ENCODE measurements at places on chromosomes 5 and 9.

GRCh38 chr5:35003018-35003957, 44.5 kb downstream of the AGXT2 start:
- peak; percentile 33 for DNase-seq

GRCh38 chr5:124404796-124405195, 341.6 kb downstream of the ZNF608 start:
- DNase-seq, result no peak

DNA sequence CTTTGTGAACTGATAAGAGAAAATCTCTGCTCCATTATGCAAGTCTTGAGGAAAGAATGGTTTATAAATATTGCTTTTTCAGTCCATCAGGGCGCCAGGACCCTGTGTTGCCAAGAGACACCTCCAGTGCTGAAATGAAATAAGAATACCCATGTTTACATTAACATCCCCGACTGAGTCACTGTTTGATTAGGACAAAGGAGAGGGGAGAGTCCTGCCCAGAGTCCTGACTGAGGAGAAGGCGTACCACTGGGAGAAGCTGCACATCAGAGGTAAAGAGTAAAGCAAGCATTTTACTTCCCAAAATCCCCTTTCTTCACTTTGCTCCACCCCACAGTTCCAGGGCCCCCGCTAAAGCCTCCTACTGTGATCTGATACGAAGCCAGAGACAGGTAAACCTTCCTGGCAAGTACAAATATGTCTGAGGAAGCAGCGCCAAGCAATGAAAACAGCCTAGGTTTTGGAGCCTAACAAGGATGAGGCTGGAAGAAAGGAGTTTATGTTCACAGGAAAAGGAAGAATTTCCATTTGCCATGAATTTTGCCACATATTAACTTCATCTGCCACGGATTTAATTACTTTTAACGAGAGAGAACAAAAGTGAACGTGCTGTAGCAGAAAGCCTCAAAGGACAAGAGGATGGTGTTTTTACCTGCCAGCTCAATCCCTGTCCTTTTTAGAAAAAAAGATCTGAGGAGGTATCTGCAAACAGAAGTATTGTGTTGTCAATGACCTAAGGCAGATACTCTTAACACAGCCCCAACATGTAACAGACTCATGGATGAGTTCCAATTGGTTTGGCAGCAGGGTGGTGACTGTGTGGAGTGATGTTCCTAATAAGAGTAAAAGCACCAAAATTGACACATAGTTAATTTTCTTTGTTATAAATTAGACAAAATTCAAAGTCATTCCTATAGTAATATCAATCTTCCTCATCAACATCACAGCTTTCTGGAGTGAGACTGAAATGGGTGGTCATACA, 209.4 kb upstream of the TLE4 start:
- no peak for DNase-seq

DNA sequence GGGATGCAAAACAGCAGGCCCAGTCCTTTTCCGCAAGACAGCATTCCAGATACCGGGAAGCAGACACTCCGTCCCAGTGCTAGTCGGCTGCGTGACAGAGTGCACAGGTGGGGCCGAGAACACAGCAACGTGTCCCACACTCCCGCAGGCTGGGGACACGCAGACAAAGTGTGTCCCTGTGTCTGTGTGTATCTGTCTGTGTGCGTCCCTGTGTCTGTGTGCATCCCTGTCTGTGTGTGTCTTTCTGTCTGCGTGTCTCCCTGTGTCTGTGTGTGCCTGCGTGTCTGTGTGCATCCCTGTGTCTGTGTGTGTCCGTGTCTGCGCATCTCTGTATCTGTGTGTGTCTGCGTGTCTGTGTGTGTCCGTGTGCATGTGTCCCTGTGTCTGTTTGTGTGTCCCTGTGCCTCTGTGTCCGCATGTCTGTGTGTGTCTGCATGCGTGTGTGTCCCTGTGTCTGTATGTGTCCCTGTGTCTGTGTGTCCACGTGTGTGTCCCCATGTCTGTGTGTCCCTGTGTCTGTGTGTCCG, 137.0 kb downstream of the MRPL36 start:
- no peak for DNase-seq

DNA sequence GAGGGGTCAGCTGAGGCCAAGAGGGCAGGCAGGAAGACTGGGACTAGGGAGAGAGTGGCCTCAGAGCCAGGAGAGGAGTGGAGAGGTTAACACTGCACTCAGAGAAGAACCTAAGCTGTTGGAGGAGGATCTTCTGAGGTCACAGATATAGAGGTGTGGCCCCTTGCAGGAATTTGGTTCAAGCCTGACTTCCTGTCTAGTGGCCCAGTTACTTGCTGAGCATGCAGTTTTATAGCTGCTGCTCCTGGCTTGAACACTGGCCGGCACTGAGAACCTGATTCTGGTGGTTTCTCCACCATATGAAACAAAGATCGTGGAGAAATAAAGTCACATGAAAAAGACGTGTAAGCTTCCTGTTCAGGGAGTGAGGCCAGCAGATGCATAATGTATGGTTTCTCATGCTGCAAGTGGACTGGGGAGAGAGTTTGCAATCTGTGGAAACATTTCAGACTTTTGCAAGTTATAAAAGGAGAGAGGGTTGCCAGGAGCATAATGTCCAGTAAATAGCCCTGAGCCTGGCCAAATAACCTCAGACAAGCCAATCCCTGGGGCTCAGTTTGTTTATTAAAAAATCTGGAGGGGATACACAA, 82.6 kb downstream of the GALNT10 start:
- DNase-seq, result peak; percentile 22

- peak; percentile 26 for DNase-seq
Measured at GRCh38 chr5:1448511-1449011, 3.3 kb upstream of the SLC6A3 start.

DNA sequence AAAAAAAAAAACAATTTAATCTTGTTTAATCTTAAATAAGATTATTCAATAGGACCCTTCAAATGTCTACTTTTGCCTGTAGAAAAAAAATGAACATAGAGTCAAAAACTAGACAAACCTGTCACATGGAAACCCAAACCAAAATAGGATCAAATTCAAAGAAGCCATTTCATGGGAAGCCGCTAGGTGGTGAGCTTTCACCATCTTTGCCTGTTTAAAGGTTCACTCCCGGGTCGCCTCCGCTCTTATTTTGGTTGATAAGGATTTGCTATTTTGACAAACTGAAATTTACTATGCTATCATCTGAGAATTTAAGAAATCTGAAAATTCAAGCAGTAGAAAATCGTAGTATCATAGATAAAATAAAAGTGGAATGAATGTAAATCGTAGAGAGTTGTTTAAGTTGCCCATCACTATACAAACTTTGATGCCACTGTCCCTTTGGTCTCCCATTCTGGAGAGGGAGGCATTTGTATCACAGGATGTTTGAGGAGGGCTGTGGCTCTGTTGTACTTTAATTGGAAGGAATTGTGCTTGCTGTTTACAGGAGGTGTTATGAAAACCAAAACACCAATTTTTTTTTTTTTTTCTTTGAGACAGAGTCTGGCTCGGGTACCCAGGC, 43.5 kb upstream of the DNAH5 start:
- no peak for DNase-seq

DNA sequence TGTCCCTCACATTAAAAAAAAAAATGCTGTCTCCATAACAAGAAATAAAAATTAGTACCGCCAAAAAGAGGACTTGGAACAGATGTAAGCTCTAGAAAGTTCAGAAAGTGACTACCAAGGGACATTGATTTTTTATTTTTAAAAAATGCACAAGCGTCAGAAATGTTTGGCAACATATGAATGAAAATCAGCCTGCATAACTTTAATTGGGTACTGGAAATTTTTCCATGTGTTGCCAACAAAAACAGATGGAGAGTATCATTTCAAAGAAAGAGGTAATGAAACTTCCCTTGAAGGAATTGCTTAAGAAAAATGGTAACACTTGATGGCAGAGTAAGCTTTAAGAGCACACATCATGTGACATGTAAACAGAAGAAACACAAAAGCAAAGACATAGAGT, 47.2 kb downstream of the OR2K2 start:
- no peak for DNase-seq

DNA sequence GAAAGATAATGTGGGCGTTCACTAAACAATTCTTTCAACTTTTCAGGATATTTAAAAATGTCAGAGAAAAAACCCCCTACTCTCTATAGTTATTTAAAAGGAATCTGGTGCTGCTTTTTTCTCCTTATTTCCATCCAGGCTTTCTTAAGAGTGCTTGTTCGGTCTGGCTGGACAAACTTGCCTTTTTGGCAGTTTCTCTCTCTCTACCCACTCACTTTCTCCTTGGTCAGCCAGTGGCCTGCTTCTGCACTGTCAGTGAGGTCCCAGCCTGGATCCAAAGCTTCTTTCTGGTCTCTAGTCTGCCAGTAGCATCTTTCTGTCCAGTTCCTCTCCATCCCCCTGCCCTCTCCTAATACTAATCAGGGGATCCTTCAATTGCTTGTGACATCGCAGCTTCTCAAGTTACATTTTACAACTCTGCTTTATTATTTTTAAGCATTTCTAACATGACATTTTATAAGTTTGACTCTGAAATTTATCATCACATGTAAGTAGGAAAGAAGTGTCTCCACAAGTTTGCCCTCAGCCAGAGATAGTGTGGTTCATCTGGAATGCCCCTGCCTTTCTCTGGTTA, 50.4 kb downstream of the PIK3R1 start:
- no peak for DNase-seq

DNA sequence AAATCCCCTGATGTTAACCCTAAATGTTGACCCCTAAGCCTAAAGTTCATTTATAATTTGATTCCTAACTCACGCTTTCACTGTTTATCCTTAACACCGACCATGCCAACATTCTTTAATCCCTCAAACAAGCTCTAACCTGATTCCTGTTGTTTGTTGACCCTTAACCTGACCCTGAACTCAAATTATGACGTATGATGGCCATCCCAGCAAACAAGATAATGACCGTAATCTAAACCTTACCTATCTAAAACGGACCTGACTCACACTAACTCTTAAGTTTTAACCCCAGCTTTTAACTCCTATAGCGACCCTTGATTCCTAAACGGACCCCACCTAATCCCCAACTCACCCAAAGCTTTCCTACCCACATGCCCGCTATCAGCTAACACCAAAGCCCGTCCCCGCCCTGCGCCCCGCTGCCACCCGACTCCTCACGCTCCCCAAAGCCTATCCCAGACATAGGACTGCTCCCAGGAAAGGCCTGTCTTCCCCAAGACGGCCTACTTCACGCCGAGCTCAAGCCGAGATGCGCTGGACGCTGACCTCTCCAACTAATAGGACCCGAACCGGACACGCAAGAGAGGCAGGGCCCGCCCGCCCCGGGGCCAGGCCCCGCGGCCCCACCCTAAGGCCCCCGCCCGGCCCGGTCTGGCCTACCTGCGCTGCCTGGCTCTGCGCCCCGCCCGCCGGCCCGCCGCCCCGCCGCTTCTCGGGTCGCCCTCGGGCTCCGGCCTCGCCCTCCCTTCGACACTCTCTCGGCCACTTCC, 395 bp downstream of the TLN1 start:
- DNase-seq, result no peak

- DNase-seq, result no peak
Measured at GRCh38 chr9:125821078-125821477, 73.9 kb downstream of the PBX3 start.

DNA sequence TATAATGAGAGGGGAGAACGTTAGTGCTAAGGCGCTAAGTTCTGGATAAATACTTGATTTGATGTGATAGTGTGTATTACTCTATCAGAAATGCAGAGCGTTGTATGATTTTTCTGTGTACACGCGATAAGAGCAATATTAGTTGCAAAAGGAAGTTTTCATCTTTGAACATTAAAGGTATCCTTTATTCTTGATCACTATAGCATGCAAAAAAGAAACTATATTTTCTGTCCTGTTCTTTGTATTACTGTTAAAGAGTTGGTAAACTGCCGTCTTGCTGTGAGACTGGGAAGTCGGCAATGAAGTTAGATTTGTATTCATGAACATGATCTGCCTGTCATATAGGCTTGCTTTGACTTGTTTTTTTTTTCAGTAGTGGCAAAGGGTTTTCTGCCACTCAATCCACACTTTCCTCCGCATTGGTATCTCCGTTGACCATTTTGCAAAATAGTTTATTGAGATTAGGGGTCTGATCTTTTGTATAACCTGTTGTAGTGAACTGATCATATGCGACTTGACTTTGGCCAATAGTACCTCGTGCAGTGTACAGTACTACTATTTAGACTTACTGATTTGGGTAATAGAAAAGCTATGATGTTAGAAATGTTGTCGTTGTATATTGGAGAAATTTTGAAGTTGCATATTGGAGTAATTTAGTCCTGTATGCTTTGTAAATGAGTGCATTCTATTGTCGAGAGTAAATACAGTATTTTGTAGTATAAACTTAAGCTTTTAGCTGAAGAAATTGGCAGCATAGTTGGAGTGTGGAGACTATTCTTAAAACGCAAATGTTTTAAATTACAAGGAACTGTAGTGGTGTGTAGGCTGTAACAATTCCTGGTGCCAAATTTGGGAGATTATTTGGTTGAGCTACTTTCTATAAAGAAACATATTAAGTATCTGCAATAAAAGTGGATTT, 1.7 kb downstream of the DENND4C start:
- DNase-seq, result no peak

DNA sequence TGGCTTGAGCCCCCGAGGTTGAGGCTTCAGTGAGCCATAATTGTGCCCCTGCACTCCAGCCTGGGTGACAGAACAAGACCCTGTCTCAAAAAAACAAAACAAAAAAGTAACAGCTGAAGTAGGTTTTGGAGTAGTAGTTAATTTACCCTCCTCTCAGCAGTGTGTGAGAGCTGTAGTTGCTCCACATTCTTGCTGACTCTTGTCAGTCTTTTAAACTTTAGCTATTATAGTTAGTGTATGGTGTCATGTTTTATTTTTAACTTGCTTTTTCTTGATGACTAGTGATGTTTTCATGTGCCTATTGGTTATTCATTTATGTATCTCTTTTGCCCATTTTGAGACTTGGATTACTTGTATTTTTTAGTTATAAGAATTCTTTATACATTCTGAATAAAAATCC, 52.9 kb upstream of the DHFR start:
- no peak for DNase-seq

DNA sequence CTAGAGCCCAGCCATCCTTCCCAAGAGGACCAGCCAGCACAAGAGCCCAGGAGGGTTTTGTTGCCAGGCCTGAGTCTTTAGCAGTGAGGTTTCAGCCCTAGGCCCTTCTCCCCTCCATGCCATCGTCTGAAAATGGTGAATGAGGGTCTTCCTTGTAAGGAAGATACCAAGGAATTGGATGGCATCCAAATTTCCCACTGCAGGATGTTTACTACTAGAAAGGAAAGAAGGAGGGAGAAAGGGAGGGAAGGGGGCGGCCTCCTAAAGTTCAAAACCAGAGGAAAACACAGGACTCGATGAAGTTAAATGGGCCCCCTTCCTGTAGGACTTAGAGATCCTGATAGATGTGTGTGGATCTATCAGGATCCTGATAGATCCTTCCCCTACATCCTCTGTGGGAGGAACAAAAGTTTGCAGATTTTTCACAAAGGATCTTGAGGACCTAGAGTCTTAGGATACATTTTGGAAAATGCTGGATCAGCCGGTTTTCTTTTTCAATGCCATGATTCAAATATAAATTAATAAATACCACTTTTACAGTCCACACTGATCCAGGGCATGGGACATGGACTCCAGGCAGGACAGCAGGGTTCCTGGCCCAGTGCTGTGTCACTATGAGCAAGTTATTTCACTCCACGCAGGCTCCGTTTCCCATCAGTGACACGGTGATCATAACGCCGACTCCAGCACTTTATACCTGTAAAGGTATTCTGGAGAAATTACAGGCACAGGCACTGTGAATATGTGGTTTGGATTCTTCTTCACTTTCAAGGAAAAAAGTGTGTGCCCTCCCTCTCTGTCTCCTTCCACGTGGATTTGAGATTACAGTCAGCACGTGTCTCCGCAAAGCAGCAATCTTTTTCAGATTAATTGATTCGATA, 40.9 kb downstream of the C5orf15 start:
- DNase-seq, result no peak
